ENCODE measurements at places on chromosomes 6 and 20. TPM values are rescaled to one million over a fixed set of nuclear protein-coding genes. Genes with fewer than 3 reads are reported as not detected.
A peak's percentile ranks its signal among the peaks of the same experiment; 100 is the strongest.

- DNase-seq: no peak
- peaks cover 12% of the 10 kb centered on the region for H3K27me3 ChIP-seq
- no peak overlapping the region for H3K27ac ChIP-seq
- H3K36me3 ChIP-seq: no peaks in the 10 kb centered on the region
Observed at GRCh38 chr6:158654498-158654897, 4.6 kb downstream of the SYTL3 start.

- no peaks in the 10 kb centered on the region for H3K36me3 ChIP-seq
- peak within 1 kb of the TSS; percentile 91 for H3K4me3 ChIP-seq
- H3K27me3 ChIP-seq: no peaks in the 10 kb centered on the region
- DNase-seq: peak; percentile 41
- H3K27ac ChIP-seq: peak within 1 kb of the TSS; percentile 47
Observed at GRCh38 chr6:149317644-149318571, at the start of gene TAB2. Gene TAB2, plus strand, starts transcription at chr6:149317712. Its CDS starts 52,286 bp downstream, at chr6:149369998.

GRCh38 chr6:1055015-1055921 lies 256.6 kb upstream of the FOXQ1 start:
- no peak for DNase-seq
- no peaks in the 10 kb centered on the region for H3K36me3 ChIP-seq
- peaks cover 7% of the 10 kb centered on the region for H3K4me1 ChIP-seq
- peaks cover 8% of the 10 kb centered on the region for H3K27me3 ChIP-seq
- H3K4me3 ChIP-seq: no peak overlapping the region

GRCh38 chr6:48184648-48185047 lies 73.7 kb upstream of the PTCHD4 start:
- no peaks in the 10 kb centered on the region for H3K36me3 ChIP-seq
- H3K27me3 ChIP-seq: no peaks in the 10 kb centered on the region

DNA sequence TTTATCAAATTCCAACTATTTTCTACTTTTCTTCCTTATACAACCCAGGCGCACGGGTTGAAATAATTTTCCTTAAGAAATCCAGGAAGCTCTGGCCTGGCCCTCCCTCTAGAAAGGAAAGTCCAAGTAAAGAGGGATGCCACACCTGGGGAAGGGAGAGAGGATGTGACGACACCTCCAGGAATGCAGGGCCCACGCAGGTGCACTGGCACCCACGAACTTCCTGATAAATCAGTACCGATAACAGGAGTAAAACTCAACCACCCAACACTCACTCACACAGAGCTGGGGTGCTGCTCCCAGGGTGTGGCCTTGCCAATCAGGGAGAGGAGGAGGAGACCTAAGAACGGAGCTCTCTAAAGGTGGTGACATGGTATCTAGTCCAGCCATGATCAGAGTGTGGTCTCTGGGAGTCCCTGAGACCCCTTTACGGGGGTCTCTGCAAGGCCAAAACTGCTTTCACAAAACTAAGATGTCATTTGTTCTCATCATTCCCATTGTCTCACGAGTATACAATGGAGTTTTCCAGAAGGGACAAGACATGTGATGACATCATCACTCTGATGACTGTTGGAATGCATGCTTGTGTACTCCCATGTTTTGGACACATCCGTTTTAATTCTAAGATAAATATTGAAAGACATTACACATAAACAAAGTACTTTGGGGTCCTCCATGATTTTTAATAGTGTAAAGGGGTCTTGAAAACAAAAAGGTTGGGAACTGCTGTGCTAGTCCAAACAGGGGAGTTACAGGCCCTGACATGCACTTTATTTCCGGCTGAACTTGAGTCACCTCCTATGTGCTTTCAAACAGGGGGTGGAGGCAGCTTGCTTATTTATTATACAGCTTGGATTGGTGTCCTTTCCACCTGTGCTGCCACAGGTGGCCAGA lies 2.2 kb upstream of the PARD6B start:
- no peak overlapping the region for H3K27ac ChIP-seq
- no peaks in the 10 kb centered on the region for H3K36me3 ChIP-seq
- peak overlapping the region; percentile 94 for H3K4me3 ChIP-seq
- DNase-seq: no peak

- H3K27ac ChIP-seq: no peak overlapping the region
- no peaks in the 10 kb centered on the region for H3K4me1 ChIP-seq
- H3K4me3 ChIP-seq: no peak overlapping the region
- H3K36me3 ChIP-seq: no peaks in the 10 kb centered on the region
Observed at GRCh38 chr6:64230530-64230929, 594.9 kb downstream of the PHF3 start.

DNA sequence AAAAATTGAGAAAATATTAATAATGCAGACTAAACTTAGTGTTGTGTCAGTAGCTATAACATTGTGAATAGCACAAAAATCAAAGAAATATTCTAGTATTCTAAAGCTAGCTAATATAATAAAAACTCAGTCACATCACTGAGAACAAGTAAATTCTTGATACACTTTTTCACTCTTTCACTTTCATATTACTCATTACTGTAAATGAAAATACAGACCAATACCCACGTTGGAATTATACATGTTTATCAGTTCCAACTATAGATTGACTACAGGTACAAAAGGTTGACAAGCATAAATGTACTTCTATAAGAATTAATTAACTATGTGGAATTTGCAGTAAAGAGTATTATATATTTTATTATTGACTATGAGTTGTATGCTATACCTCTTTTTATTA lies 1043.4 kb upstream of the FLRT3 start:
- no peak overlapping the region for H3K27ac ChIP-seq
- peaks cover 6% of the 10 kb centered on the region for H3K27me3 ChIP-seq
- no peak for DNase-seq
- peaks cover 2% of the 10 kb centered on the region for H3K4me1 ChIP-seq
- peaks cover 2% of the 10 kb centered on the region for H3K36me3 ChIP-seq

GRCh38 chr6:137746264-137746663 lies 120.8 kb upstream of the TNFAIP3 start:
- H3K4me1 ChIP-seq: peaks cover 19% of the 10 kb centered on the region
- H3K4me3 ChIP-seq: no peak overlapping the region
- no peak overlapping the region for H3K27ac ChIP-seq
- H3K36me3 ChIP-seq: no peaks in the 10 kb centered on the region
- no peaks in the 10 kb centered on the region for H3K27me3 ChIP-seq

DNA sequence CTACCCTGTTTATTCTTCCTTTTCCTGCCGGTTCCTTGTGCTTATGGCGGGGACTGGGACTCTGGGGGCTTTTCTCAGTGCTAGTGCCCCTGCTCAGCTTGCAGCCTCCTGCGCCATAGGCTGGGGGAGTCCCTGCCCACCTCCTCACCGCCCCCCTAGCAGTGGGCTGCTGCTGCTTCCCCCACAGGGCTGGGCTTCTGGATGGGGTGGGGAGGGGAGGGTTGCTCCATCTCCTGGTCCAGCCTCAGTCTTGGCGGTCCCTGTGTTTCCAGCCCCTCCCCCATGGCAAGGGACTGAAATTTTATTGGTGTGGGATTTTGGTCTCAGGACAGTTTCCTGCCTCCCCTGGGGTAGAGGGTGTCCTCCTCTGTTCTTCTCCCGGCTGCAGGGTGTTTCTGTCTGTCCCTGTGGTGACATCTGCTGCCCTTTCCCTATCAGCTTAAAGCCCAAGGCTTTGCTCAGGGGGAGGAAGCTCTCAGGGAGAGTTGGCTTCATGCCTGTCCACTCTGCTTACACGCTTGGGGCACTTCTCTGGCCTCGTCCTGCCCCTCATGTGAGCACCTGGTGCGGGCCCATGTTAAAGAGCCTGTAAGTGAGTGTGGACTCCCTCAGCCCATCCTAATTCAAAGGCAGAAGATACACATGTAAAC lies 100.6 kb downstream of the HIVEP1 start:
- peaks cover 24% of the 10 kb centered on the region for H3K4me1 ChIP-seq
- DNase-seq: no peak
- peak overlapping the region; percentile 14 for H3K27ac ChIP-seq
- H3K27me3 ChIP-seq: no peaks in the 10 kb centered on the region
- H3K4me3 ChIP-seq: no peak overlapping the region

DNA sequence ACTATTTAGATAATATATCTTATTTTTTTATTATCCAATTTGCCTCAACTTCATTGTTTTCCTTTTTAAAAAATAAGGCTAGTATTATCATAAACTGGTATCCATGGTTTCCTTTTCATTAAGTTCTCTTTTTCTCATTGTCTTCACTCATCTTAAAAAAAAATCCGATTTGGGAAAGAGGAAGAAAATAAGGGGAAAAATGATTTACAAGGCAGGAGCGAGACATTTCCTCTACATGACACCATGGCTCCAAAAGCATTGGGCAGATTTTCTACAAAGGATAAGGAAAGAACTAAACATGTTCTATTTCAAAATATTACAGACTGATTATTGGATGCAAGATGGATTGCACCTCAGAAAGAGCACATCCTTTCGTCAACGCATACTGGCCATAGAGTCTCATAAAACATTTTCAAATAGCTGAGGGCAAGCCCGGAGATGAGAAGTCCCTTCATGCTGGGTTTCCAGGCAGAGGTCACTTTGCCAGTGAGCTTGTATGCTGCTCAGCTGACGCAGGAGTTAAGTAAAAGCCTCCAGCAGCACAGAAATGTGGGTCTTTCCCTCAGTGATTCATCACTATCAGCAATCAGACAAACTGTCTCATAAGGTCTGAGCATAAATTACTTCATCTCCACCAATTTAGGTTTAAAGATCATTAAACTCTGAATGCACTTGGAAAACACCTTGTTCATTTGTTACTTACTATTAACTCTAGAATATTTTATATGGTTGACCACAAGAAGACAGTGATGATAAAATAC lies 129.0 kb upstream of the TNFAIP3 start:
- no peak for DNase-seq
- no peak overlapping the region for H3K27ac ChIP-seq
- no peaks in the 10 kb centered on the region for H3K4me1 ChIP-seq
- H3K36me3 ChIP-seq: no peaks in the 10 kb centered on the region
- no peak overlapping the region for H3K4me3 ChIP-seq

DNA sequence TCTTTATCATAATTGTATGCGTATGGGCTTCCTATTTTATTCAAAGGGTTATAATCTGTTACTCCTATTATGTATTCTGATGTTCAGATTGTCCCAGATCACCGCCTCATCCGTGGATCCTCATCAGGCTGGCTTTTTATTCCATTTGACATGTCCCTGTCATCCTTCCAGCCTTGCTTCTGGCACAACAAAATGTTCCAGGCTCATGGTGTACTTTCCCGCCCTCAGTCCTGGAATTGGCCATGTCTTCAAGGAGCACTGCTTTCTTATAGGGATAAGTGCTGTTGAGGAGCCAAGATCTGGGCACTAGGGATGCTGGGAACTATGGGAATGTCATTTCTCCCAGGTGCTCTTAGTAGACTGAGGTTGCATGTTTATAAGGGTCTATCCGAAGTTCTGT lies 207.8 kb downstream of the JARID2 start:
- no peaks in the 10 kb centered on the region for H3K27me3 ChIP-seq
- H3K36me3 ChIP-seq: peaks cover 10% of the 10 kb centered on the region
- peaks cover 50% of the 10 kb centered on the region for H3K4me1 ChIP-seq
- no peak for DNase-seq

- H3K27me3 ChIP-seq: no peaks in the 10 kb centered on the region
- no peaks in the 10 kb centered on the region for H3K36me3 ChIP-seq
- H3K4me1 ChIP-seq: peaks cover 25% of the 10 kb centered on the region
- H3K27ac ChIP-seq: peak overlapping the region; percentile 24
- no peak overlapping the region for H3K4me3 ChIP-seq
- no peak for DNase-seq
Observed at GRCh38 chr6:4581468-4582385, 194.5 kb upstream of the CDYL start.

- no peaks in the 10 kb centered on the region for H3K36me3 ChIP-seq
- H3K27me3 ChIP-seq: peaks cover 7% of the 10 kb centered on the region
- no peak overlapping the region for H3K27ac ChIP-seq
- no peak overlapping the region for H3K4me3 ChIP-seq
- H3K4me1 ChIP-seq: peaks cover 22% of the 10 kb centered on the region
Observed at GRCh38 chr6:157220485-157220884, 102.8 kb downstream of the TMEM242 start.

GRCh38 chr6:3795836-3796718 lies 44.6 kb upstream of the PXDC1 start:
- peak overlapping the region; percentile 13 for H3K4me3 ChIP-seq
- peak overlapping the region; percentile 93 for H3K27ac ChIP-seq
- no peaks in the 10 kb centered on the region for H3K36me3 ChIP-seq
- DNase-seq: no peak
- no peaks in the 10 kb centered on the region for H3K27me3 ChIP-seq

DNA sequence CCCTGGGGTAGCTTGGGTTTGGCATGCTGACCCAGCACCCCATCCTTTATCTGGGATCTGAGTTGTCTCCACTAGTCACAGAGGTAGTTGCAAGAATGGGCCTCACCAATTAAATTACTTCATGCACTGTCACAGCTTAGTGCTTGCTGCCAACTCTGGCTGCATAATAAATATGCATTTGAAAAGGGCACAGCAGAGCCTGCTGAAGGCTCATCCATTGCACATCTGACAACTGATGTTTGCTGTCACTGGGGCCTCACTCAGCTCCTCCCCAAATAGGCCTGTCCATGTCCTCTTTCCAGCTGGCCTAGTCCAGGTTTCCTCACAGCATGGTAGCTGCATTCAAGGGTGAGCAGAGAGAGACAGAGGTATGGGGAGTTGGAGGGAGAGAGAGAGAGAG lies 13.3 kb upstream of the NXT1 start:
- no peak overlapping the region for H3K27ac ChIP-seq
- no peaks in the 10 kb centered on the region for H3K36me3 ChIP-seq
- no peak overlapping the region for H3K4me3 ChIP-seq
- no peaks in the 10 kb centered on the region for H3K27me3 ChIP-seq
- DNase-seq: no peak

The GTSF1L gene
- total RNA-seq: not detected

The GGTLC1 gene
- not detected for total RNA-seq

The EFCAB8 gene
- total RNA-seq: not detected

The MYT1 gene
- 4.3 TPM for total RNA-seq

The GLP1R gene
- 0.89 TPM for total RNA-seq

The CGAS gene
- 0.63 TPM for total RNA-seq

The HCRTR2 gene
- not detected for total RNA-seq

Measured in neural crest cell (in vitro differentiated cells).